CD4-positive, alpha-beta T cell treated with Interleukin-15 for 4 hours (primary cell): ENCODE measurements at places on chromosomes 1 and 21.
A peak's percentile ranks its signal among the peaks of the same experiment; 100 is the strongest.

DNA sequence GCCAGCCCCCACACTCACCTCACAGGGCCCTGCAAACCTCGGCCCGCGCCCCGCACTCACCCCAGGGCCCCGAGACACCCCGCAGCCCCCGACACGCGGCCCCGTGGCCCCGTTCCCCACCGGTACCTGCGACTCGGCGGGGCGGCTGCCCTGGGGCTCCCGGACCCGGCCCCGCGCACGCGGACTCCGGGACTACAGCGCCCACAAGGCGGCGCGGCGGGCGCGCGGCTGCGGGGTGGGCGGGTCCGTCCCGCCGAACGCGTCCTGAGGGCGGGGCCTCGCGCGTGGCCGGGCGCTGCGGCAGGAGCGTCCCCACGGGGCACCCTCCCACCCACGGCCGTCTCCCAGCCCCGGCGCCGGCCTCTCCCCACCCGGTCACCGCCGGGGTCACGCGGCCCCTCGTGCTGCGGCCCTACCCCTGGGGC is at the start of gene SLC19A1:
TSS of gene SLC19A1 (minus strand) at position 199 of the 425 bp plus-strand sequence. CDS start 4,481 bp downstream, outside the sequence.
- DNase-seq, result peak; percentile 61

- peak; percentile 45 for DNase-seq
Measured at GRCh38 chr1:236868625-236869467, 73.8 kb downstream of the MTR start.

GRCh38 chr1:93007941-93008577 is 46.8 kb upstream of the DIPK1A start:
- DNase-seq, result no peak

- no peak for DNase-seq
Measured at GRCh38 chr1:191888996-191889622, 269.2 kb upstream of the RGS18 start.
